Activated CD8-positive, alpha-beta memory T cell treated with anti-CD3 and anti-CD28 coated beads for 4 hours (primary cell): ENCODE measurements at places on chromosomes 11 and 22.

DNA sequence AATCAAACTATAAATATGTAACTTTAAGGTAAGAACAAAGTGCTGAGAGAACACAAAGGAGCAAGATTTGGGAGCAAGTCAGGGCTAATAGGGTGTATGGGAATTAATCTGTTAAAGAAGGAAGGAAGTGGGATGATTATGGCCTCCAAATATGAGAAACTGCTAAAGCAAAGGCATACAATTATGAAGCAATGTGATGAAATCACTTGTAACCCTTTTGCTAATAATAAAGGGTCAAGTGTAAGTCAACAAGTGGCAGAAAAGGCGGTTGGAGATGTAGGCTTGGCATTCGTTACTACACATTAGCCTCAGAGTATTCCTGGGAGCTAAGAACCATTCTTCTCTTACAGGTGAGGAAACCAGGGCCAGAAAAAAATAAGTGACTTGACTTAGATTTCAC is 1002.3 kb upstream of the TENM4 start:
- no peak for DNase-seq

- no peak for DNase-seq
Measured at GRCh38 chr22:39722032-39722325, 151.4 kb downstream of the CACNA1I start.

GRCh38 chr11:6505577-6506240 is 8.6 kb downstream of the DNHD1 start:
- DNase-seq = no peak

DNA sequence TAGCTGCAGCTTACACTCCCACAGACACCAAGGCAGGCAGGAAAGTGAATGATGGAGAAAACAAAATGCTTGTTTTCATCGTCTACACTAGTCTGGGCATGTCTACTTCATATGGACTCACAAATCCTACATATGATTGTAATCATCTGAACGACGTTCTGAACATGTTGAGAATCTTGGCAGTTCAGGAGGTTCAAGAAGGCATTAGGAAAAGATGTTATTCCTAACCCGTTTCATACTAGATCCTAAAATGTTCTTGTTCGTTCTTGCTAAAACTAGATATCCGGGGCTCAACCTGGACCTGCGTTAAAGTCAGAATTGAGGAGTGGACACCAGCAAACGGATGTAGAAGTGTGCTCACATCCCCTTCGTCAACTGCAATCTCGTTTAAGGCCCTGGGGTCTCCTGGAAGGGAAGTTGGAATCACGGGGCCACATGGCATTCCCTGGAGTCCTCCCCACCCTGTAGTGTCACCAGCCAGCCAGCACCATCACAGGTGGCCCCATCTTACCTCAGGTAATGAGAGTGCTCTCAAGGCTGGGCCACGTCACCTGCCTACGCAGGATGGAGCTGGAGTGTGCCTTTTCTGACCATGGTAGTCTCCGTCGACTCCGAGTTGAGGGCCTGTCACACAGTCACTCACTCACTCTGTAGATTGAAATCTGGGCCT is 37.3 kb downstream of the C11orf58 start:
- DNase-seq = no peak

DNA sequence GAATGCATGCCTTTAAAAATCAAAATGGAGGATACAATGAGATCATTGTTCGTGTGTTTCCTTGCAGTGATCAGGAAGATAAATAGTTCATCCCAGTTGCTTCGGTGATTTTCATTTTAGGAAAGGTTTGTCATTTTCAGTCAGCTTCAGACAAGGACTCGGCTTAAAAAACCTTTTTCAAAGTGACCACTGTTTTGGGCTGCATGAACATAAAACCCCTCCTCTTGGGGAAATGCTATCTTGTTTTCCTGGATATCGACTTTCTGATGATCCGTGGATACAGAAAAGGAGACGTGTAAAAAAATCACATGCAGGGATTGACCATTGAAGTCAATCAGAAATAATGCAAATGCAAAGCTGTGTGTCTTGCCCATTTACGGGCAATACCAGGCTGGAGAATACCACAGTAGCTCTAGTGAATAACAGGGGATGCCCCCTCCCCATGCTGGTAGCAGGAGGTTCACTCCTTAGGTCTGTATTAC is 146.8 kb downstream of the MAML2 start:
- DNase-seq = no peak

GRCh38 chr22:38418589-38418988 is 36.4 kb downstream of the KCNJ4 start:
- no peak for DNase-seq

GRCh38 chr11:85167038-85167437 is 460.1 kb downstream of the DLG2 start:
- DNase-seq = no peak
